Peyer's patch (tissue), 4 donors: ENCODE measurements at places on chromosomes 1 and 21. TPM values are rescaled to one million over a fixed set of nuclear protein-coding genes. Genes with fewer than 3 reads are reported as not detected.
A peak's percentile ranks its signal among the peaks of the same experiment; 100 is the strongest.

DNA sequence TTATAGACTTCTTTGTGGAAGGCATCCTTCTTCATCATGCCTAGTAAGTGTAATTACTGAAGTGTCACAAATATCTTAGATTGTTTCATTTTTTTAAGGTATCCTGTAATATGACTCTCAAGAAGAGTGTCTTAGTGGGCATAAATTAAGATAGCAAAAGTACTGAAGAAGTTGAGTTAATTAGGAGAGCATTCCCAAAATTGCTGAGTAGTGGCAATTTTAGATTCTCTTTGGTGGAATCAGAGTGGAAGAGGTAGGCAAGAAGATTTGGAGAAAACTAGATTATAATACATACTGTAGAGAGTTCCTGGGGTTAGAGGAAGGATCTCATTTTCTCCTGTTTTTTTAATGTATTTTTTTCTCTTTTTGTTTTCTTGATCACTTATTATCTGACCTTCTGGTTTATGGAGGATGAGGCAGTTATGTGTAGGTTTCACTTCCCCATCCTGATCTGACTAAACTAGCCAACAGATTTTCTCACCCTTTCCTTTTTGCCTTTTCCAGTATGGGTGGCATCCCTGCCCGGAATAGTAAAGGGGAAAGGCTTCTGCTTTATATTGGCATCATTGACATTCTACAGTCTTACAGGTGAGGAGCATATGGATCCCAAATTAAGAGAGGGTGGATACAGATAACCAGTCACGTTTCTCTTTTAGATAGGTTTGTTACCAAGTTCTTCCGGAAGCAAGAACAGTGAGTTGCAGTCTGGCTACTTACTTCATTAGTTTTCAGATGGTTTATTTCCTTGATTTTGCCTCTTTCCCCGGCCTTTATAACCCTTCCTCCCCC is 16.7 kb upstream of the PSMD4 start:
- H3K36me3 ChIP-seq, result no peaks in the 10 kb centered on the region
- no peaks in the 10 kb centered on the region for H3K27me3 ChIP-seq
- H3K4me1 ChIP-seq, result no peaks in the 10 kb centered on the region

GRCh38 chr1:11664336-11665065 is 501 bp downstream of the FBXO6 start:
- H3K27ac ChIP-seq, result peak overlapping the region; percentile 81
- H3K4me1 ChIP-seq, result no peaks in the 10 kb centered on the region
- no peaks in the 10 kb centered on the region for H3K27me3 ChIP-seq

DNA sequence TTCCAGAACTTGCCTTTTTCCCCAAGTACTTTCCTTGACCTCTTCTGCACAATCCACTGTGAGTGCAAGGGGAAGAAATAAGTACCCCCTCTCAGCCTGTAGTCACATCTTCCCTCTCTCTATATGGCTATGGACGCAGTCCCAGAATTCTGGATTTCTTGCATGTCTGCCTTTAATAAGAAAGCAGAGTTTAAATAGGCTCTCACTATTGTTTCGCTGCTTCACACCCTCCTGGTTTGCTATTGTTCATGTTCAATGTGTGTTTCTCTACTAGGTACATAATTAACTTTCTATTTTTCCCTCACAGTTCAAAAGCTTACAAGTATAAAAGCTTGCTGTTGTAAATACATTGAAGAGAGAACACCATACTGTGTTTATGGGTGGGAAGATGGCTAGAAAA is 181.5 kb upstream of the C1orf105 start:
- H3K4me3 ChIP-seq, result no peak overlapping the region
- H3K36me3 ChIP-seq, result no peaks in the 10 kb centered on the region
- H3K4me1 ChIP-seq, result no peaks in the 10 kb centered on the region
- H3K27me3 ChIP-seq, result no peaks in the 10 kb centered on the region

DNA sequence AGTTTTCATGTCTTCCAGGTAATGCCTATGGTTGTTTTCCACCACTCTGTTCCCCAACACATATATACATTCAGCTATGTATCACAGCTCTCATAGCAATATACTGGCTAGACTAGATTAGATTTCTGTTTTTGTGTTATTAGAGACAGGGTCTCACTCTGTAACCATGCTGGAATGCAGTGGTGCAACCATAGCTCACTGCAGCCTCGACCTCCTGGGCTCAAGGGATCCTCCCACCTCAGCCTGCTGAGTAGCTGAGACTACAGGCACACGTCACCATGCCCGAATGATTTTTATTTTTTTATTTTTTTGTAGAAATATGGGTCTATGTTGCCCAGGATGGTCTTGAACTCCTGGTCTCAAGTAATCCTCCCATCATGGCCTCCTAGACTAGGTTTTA is 37.7 kb downstream of the SYNJ1 start:
- no peaks in the 10 kb centered on the region for H3K27me3 ChIP-seq
- H3K36me3 ChIP-seq, result no peaks in the 10 kb centered on the region
- no peaks in the 10 kb centered on the region for H3K4me1 ChIP-seq
- no peak for DNase-seq
- no peak overlapping the region for H3K27ac ChIP-seq

- no peak for DNase-seq
- no peaks in the 10 kb centered on the region for H3K4me1 ChIP-seq
- H3K27ac ChIP-seq, result no peak overlapping the region
- H3K27me3 ChIP-seq, result no peaks in the 10 kb centered on the region
- no peaks in the 10 kb centered on the region for H3K36me3 ChIP-seq
Measured at GRCh38 chr1:201253906-201254624, 29.2 kb upstream of the PKP1 start.

GRCh38 chr1:61636814-61637213 is 88.1 kb downstream of the TM2D1 start:
- H3K27ac ChIP-seq, result no peak overlapping the region
- H3K4me3 ChIP-seq, result no peak overlapping the region
- DNase-seq, result no peak

- H3K27ac ChIP-seq, result no peak overlapping the region
- H3K4me1 ChIP-seq, result peaks cover 7% of the 10 kb centered on the region
- no peaks in the 10 kb centered on the region for H3K36me3 ChIP-seq
Measured at GRCh38 chr1:225447650-225448089, 19.8 kb upstream of the LBR start.

- no peaks in the 10 kb centered on the region for H3K36me3 ChIP-seq
- H3K27me3 ChIP-seq, result no peaks in the 10 kb centered on the region
- H3K4me3 ChIP-seq, result no peak overlapping the region
- H3K4me1 ChIP-seq, result no peaks in the 10 kb centered on the region
- no peak overlapping the region for H3K27ac ChIP-seq
- DNase-seq, result peak; percentile 7
Measured at GRCh38 chr21:41481191-41481590, 26.8 kb downstream of the TMPRSS2 start.

HSD3B1 gene
- 121 TPM for total RNA-seq

LCA5L gene
- not detected for total RNA-seq

FCER1G gene
- 5.1 TPM for total RNA-seq

ATP6V1G3 gene
- not detected for total RNA-seq

TRIM45 gene
- 4.7 TPM for total RNA-seq

MYBPH gene
- not detected for total RNA-seq

OR2M7 gene
- not detected for total RNA-seq

PLEKHN1 gene
- 0.40 TPM for total RNA-seq

TSSK3 gene
- 5.2 TPM for total RNA-seq
